COR-L47 (cell line): ENCODE measurements at places on chromosomes 5 and 9.

DNA sequence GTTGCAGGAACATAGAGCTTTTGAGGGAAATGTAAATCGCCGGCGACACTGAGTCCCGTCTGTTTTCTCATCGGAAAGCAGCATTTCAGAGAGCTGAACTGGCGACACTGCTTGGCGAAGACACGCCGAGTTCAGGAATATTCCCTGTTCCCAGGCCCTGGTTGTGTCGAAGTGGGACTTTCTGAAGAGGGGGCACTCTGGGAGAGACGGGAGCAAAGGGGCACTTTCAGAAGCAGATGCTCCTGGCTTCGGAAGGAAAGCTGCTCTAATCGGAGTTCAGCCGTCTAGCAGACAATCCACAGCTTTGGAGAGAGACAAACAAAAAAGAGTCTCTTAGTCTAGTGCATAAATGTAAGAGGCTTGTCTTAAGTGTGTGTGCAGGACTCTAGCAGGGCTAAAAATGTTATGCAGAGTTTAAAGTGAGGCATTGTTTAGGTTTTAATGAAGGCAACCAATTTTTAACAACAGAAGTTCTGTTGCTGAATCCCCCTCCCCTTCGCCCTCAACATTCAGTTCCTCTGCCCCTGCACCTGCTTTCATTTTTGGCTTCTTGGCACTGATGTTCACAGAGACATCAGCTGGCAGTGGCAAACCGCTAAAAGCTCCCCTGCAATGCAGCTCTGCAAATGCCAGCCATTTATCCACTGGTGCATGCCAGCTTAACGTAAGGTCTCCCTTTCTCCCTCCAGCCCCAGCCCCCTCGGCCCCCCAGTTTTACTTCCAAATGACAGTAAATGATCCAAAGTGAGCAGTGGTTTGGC is 289.5 kb upstream of the MPDZ start:
- DNase-seq, result peak; percentile 88

DNA sequence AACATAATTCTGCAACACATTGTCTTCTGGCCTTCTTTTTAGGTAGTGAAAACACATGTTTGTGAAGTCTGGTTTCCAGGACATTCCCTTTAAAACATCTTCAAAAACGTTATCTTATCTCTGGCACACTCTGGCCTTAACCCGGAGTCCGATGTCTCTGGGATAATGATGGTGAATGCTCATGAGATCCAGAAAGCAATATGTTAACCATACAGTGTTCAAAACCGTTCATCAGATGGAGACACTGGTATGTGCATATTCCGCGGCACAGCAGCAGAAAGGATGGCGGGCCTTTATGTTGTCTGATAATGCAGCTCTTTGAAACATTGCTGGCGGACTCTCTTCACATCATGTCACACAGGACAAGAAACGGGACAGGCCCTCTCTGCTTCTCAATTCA is 605.2 kb downstream of the CCDC171 start:
- DNase-seq, result no peak

GRCh38 chr5:151023651-151024050 is 3.3 kb downstream of the GPX3 start:
- DNase-seq, result no peak

DNA sequence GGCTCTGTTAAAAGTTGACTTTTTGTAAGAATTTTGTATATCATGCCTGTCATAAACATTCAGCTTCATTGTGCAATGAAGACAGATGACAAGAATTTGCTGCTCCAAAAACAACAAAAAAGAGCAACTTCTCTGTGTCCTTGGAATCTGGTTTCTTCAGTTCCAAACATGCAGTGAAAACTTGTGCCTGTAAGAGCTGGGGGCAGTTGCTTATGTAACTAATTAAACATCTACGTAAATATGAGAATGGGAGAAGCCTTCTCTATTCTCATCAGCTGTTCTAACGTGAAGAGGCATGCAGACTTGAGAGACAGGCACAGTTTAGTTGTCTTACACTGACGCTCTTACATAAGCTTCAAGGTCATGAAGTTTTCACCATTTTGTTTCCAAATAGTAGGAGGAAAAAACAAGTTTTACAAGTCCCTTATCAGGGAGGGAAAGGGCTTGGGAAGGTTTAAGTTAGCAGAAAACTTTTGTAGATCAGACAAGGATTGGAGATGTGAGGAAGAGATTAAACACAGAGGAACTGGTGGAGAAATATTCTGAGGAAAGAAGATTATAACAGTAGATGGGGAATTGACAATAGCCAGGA is 170.4 kb downstream of the RFK start:
- no peak for DNase-seq

GRCh38 chr5:18984559-18985080 is 1003.4 kb downstream of the CDH18 start:
- no peak for DNase-seq

GRCh38 chr9:113523421-113524141 is 60.1 kb downstream of the RGS3 start:
- DNase-seq, result no peak
